Effector memory CD8-positive, alpha-beta T cell (primary cell): ENCODE measurements at places on chromosomes 7 and 10.

GRCh38 chr10:29998142-29998808, 61.1 kb downstream of the JCAD start:
- peak; percentile 71 for DNase-seq

- no peak for DNase-seq
Observed at GRCh38 chr10:68212721-68213352, 19.1 kb downstream of the ATOH7 start.

GRCh38 chr7:5831196-5831595, 49.4 kb upstream of the OCM start:
- DNase-seq: no peak

DNA sequence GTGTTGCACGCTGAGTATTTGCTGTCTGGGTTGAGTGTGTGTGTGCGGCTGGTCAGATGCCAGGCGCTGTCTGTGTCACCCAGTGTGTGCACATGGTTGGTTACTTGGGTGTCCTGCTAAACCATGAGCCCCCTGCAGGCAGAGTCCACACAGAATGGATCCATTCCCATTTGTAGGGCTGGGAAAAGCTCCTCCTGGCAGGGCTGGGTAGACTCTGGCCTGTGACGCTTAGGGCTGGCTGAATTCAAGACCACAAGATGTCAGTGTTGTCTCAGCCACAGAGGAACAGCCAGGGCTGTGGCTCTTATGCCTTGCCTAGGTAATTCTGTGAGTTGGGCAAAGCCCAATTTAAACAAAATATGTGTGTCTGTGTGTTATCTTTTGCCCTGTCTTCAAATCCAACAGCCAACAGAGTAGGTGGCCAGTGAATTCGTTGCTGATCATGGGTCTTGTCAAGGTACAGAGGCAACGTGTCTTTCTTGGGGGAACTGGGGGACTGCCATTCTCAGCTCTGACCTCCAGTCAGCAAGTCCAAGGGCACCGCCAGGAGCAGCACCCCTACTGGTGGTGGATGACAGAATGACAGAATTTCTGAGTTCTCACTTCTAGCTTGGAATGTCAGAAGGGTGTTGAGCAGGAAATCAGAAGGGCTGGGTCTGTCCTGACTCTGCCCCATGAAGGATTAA, 285.1 kb downstream of the CCSER2 start:
- no peak for DNase-seq
